ENCODE measurements at places on chromosomes 16 and 17. TPM values are rescaled to one million over a fixed set of nuclear protein-coding genes. Genes with fewer than 3 reads are reported as not detected.

The PRDM7 gene
- total RNA-seq = not detected

The GSDMA gene
- not detected for total RNA-seq

The CSH1 gene
- total RNA-seq = 9.9 TPM

The TBC1D3I gene
- 0.57 TPM for total RNA-seq

The COQ9 gene
- total RNA-seq = 14.2 TPM

The TNFSF12 gene
- 41.7 TPM for total RNA-seq

The APRT gene
- total RNA-seq = 158 TPM

The ZDHHC1 gene
- total RNA-seq = 0.35 TPM
